Purkinje cell (primary cell): ENCODE measurements at places on chromosomes 5 and 9. TPM values are rescaled to one million over a fixed set of nuclear protein-coding genes. Genes with fewer than 3 reads are reported as not detected.

The SVEP1 gene
- polyA plus RNA-seq: 0.28 and 0.65 TPM in 2 replicates

The LVRN gene
- polyA plus RNA-seq: not detected in 2 replicates

The TRPM3 gene
- polyA plus RNA-seq: 7.1 and 7.8 TPM in 2 replicates

The TAF1L gene
- not detected in 2 replicates for polyA plus RNA-seq

The S1PR3 gene
- polyA plus RNA-seq: 0.19 and 0.39 TPM in 2 replicates

The IRX4 gene
- polyA plus RNA-seq: not detected in 2 replicates

The NEUROG1 gene
- polyA plus RNA-seq: not detected in 2 replicates

The CENPH gene
- 0.24 and 2.6 TPM in 2 replicates for polyA plus RNA-seq

The GCNT4 gene
- polyA plus RNA-seq: 0.45 and 2.0 TPM in 2 replicates

The C1QTNF3 gene
- polyA plus RNA-seq: 24.7 and 26.2 TPM in 2 replicates

The SLC45A2 gene
- polyA plus RNA-seq: 1.8 TPM in 1 of 2 replicates, not detected in the other

The ALG2 gene
- polyA plus RNA-seq: 22.8 and 30.5 TPM in 2 replicates

The ITK gene
- not detected in 2 replicates for polyA plus RNA-seq

The PLPP7 gene
- polyA plus RNA-seq: 5.1 and 9.4 TPM in 2 replicates

The DNAH5 gene
- polyA plus RNA-seq: 1.2 and 2.1 TPM in 2 replicates

The GLDC gene
- polyA plus RNA-seq: 13.0 and 20.2 TPM in 2 replicates

The OR2K2 gene
- polyA plus RNA-seq: not detected in 2 replicates

The ROPN1L gene
- 6.9 and 13.0 TPM in 2 replicates for polyA plus RNA-seq

The LCN15 gene
- polyA plus RNA-seq: not detected in 2 replicates

The TMEM250 gene
- polyA plus RNA-seq: 0.36 and 0.52 TPM in 2 replicates

The SPATA31D4 gene
- polyA plus RNA-seq: not detected in 2 replicates

The ENTPD8 gene
- polyA plus RNA-seq: not detected in 2 replicates

The ACOT12 gene
- not detected in 2 replicates for polyA plus RNA-seq

The ENC1 gene
- polyA plus RNA-seq: 0.98 and 73.5 TPM in 2 replicates

The POLR3G gene
- 6.1 and 6.2 TPM in 2 replicates for polyA plus RNA-seq

The MCIDAS gene
- polyA plus RNA-seq: not detected in 2 replicates

The ZNF169 gene
- 3.3 and 3.4 TPM in 2 replicates for polyA plus RNA-seq

The ALDOB gene
- 2.0 TPM in 1 of 2 replicates, not detected in the other for polyA plus RNA-seq

The FUBP3 gene
- polyA plus RNA-seq: 17.2 and 17.3 TPM in 2 replicates

The TMEFF1 gene
- polyA plus RNA-seq: not detected in 2 replicates

The PFN3 gene
- polyA plus RNA-seq: not detected in 2 replicates

The PDLIM4 gene
- polyA plus RNA-seq: not detected in 2 replicates

The SNCB gene
- 6.9 and 17.0 TPM in 2 replicates for polyA plus RNA-seq

The SYK gene
- polyA plus RNA-seq: not detected in 2 replicates

The PLCXD3 gene
- 9.7 and 10.4 TPM in 2 replicates for polyA plus RNA-seq

The PCDHGA11 gene
- polyA plus RNA-seq: 1.5 and 2.4 TPM in 2 replicates

The PGGT1B gene
- 8.6 and 10.2 TPM in 2 replicates for polyA plus RNA-seq

The IRF1 gene
- 0.90 TPM in 1 of 2 replicates, not detected in the other for polyA plus RNA-seq

The CARD6 gene
- 0.22 TPM in 1 of 2 replicates, not detected in the other for polyA plus RNA-seq
